ENCODE measurements at places on chromosomes 13 and 19.

DNA sequence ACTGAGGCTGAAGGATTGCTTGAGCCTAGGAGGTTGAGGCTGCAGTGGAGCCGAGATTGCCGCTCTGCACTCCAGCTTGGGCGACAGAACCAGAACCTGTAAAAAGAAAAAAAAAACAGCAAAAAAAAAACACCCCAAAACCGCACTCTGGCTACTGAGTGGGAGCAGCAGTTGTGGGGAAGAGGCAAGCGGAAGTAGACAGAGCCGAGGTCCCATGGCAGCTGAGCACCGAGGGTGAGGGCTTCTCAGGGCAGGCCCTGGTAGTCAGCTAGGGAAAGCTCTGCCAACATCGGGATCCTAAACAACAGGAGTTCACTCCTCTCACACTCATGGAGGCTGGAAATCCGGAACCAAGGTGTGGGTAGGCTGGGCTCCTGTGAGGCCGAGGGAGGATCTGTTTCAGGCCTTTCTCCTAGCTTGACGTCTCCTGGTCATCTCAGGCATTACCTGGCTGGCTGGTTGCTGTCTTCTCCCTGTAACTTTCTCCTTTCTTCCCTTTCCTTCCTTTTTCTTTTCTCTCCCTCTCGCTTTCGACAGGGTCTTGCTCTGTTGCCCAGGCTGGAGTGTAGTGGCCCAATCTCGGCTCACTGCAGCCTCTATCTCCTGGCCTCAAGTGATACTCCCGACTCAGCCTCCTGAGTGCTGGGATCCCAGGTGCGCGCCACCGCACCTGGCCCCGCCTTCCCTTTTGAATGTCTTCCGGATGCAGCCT, 15.8 kb upstream of the LATS2 start:
- peaks cover 28% of the 10 kb centered on the region for H3K27me3 ChIP-seq
- no peak overlapping the region for H3K27ac ChIP-seq
- no peaks in the 10 kb centered on the region for H3K36me3 ChIP-seq
- peaks cover 14% of the 10 kb centered on the region for H3K4me1 ChIP-seq

DNA sequence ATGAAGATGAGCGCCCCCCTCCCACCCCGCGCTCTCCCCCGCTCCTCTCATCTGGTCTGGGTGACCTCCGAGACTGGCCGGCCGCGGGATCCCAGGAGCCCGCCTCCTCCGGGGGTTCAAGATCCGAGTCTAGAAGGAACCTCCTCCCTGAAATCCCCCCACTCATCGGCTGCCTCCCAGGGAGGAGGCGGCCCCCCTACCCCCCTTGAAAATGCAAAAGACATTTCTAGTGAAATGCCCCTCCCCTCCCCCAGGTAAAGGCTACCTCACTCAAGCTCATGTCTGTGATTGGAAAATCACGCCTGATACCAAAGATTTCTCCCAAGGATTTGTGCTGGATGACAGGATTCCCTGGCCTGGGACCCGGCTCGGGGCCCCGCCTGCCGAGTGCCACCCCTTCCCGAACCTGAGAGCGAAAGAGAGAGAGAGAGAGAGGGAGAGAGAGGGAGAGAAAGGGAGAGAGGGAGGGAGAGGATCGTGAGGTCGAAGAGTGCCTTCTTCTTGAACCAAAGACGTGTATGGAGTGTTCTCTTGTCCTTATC, 23.4 kb downstream of the ONECUT3 start:
- peak overlapping the region; percentile 1 for H3K27ac ChIP-seq
- H3K36me3 ChIP-seq = peaks cover 3% of the 10 kb centered on the region
- H3K4me1 ChIP-seq = no peaks in the 10 kb centered on the region

DNA sequence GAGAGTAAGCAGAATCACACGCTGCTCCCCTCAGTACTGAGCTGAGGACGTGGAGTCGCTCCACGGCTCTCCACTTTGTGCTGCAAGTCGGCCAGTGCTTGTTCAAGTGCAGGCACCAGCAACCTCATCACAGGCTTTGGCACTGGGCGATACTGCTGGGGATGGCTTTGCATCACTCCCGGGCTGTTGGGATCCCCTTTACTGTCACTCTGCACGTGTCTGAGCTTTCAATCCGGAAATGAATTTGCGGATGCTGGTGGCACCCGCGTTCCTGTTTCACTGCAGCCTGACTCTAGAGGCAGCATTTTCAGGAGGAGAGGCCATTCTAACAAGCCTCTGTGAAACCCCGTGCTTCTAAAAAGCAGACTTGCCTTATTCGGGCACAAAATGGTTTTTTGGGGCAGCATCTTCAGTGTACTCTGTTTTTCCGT, 19.1 kb downstream of the SMARCA4 start:
- H3K27ac ChIP-seq = no peak overlapping the region
- no peak for DNase-seq
- no peak overlapping the region for H3K4me3 ChIP-seq
- peaks cover 3% of the 10 kb centered on the region for H3K36me3 ChIP-seq
- peaks cover 13% of the 10 kb centered on the region for H3K4me1 ChIP-seq
- H3K27me3 ChIP-seq = no peaks in the 10 kb centered on the region

DNA sequence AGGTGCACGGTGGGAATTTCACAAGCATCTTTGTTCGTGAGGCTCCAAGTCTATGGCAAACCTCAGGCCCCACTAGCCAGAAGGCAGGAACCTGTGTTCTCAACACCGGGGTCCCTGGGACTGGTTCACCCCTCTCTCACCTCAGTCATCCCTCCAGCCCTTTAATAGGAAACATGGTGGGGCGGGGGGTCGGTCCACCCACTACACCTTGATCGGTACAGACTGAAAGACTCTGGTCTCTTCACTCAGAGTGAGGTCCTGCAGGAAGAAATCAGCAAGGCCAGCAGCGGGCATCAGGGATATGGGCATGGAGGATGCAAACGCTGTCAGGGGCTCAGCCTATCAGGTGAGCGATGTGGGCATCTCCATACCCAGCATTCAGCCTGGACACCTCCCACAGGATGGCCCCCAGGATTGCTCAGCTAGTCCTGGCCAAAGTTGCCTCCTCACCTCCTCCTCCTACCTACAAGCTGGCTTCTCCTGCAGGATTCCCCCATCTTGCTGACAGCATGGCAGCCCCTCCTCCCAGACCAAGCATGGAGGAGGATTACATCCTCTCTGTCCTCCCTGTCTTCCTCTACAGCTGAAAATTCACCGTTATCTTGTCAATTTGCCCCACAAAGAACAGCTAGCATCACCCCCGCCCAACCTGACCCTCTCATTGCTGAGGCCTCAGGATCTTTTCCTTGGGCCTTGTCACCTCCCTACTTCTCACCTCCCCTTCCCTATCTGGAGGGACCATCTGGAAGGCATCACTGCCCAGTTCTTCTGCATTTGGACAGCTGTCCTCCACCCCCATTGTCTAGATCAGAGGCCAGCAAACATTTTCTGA, 37.3 kb upstream of the CD33 start:
- peaks cover 11% of the 10 kb centered on the region for H3K27me3 ChIP-seq
- no peak overlapping the region for H3K27ac ChIP-seq
- DNase-seq = no peak
- H3K4me3 ChIP-seq = no peak overlapping the region

DNA sequence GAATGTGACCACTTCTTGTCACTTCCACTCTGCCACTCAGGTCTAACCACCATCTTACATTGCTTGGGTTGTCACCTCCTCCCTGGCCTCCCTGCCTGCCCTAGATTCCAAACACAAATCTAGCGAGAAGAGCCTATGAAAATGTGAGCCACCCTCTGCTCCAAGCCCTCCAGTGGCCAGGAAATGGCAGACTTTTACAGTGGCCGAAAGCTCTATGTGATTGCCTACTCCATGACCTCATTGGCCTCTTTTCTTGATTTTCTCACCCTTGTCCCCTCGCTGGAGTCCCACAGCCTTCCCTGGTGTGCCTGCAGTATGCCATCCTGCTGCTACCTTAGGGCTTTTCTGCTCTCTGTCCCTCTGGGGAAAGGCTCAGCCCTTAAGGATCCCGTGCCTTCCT, 84.2 kb downstream of the LRCH1 start:
- H3K27ac ChIP-seq = no peak overlapping the region
- no peak overlapping the region for H3K4me3 ChIP-seq
- H3K36me3 ChIP-seq = peaks cover 2% of the 10 kb centered on the region
- H3K27me3 ChIP-seq = no peaks in the 10 kb centered on the region
- peaks cover 16% of the 10 kb centered on the region for H3K4me1 ChIP-seq

- H3K4me1 ChIP-seq = peaks cover 8% of the 10 kb centered on the region
- H3K36me3 ChIP-seq = peaks cover 20% of the 10 kb centered on the region
- no peak overlapping the region for H3K4me3 ChIP-seq
- no peak overlapping the region for H3K27ac ChIP-seq
- no peaks in the 10 kb centered on the region for H3K27me3 ChIP-seq
Observed at GRCh38 chr13:27160657-27161295, 10.8 kb downstream of the USP12 start.

GRCh38 chr19:49615861-49616260, 24.1 kb downstream of the RRAS start:
- peaks cover 3% of the 10 kb centered on the region for H3K4me1 ChIP-seq
- no peak overlapping the region for H3K27ac ChIP-seq
- peaks cover 50% of the 10 kb centered on the region for H3K36me3 ChIP-seq
- H3K27me3 ChIP-seq = no peaks in the 10 kb centered on the region
- H3K4me3 ChIP-seq = no peak overlapping the region

DNA sequence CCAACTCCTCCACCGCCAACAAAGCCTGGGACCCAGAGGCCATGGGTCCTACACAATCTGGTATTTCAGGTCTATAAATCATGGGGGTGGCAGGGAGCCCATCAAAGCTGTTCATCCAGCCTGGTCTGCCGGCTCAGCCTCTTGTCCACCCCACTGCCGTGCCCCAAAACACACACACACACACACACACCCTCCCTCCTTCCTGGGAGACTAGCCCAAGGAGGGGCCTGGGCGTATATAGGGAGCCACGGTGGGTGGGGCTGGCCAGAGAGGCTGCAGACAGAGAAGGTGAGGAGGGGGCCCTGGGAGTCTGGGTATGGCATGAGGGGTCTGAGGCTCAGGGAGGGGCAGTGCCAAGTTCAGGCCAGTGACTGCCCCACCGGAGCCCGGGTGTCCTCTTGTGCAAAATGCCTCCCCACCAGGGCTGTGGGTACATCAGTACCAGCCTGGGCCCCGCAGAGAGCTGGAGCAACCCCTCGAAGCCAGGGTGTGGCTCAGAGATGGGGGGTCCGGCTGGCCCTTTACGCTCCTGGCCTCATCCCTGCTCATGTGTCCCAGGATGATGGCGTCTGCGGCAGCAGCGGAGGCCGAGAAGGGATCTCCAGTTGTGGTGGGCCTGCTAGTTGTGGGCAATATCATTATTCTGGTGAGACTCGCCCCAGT, at the start of gene UPK1A:
TSS of gene UPK1A (plus strand) at position 267 of the 663 bp plus-strand sequence. CDS start at position 563, 296 bp downstream.
- no peak within 1 kb of the TSS for H3K4me3 ChIP-seq
- H3K36me3 ChIP-seq = no peaks in the 10 kb centered on the region
- no peak within 1 kb of the TSS for H3K27ac ChIP-seq
- no peak for DNase-seq

DNA sequence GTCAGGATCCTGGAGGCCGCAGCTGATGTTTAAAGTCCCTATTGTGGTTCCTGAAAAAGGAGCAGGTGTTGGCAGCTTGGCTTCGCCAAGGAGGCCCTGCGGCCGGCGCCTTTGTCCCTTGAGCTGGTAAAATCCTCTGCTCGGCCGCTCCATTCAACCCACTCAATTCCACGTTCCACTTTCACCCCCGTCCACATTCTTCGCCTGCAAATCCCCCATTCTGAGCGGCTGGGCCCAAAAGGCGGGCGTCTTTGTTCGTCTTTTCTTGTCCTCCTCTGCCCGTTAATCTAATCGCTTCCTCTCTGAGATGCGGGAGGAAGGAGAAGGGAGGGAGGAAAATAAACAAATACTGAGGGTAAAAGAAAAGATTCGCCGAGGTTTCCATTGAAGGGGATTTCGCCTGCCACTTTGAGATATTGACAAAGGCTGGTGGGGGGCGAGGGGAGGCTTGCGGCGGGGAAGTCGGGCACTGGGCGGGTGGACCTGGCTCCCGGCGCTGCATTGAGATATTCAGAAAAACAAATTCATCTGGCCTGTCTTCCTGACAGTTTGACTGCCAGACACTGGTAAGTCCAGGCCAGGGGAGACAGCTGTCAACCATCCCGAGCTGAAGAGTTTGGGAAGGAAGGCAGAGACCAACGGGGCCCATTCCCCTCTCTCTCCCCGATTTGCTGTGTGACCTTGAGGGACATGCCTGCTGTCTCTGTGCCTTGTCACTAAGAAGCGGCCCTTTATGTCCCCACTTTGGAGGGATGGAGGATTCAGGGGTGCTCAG, 37.6 kb downstream of the ZNRF4 start:
- H3K4me3 ChIP-seq = no peak overlapping the region
- H3K4me1 ChIP-seq = no peaks in the 10 kb centered on the region
- H3K36me3 ChIP-seq = no peaks in the 10 kb centered on the region
- H3K27me3 ChIP-seq = peaks cover 11% of the 10 kb centered on the region

- H3K4me3 ChIP-seq = peak within 1 kb of the TSS; percentile 94
- H3K27ac ChIP-seq = peak within 1 kb of the TSS; percentile 89
- H3K27me3 ChIP-seq = no peaks in the 10 kb centered on the region
- peak; percentile 82 for DNase-seq
Observed at GRCh38 chr19:23758187-23759074, at the start of gene ZNF681. ZNF681 (minus strand) TSS chr19:23758891; CDS start chr19:23758749, 142 bp downstream.

- H3K27ac ChIP-seq = no peak overlapping the region
- no peak overlapping the region for H3K4me3 ChIP-seq
- H3K36me3 ChIP-seq = no peaks in the 10 kb centered on the region
- H3K27me3 ChIP-seq = no peaks in the 10 kb centered on the region
Observed at GRCh38 chr13:113552079-113552478, 32.5 kb upstream of the TFDP1 start.

DNA sequence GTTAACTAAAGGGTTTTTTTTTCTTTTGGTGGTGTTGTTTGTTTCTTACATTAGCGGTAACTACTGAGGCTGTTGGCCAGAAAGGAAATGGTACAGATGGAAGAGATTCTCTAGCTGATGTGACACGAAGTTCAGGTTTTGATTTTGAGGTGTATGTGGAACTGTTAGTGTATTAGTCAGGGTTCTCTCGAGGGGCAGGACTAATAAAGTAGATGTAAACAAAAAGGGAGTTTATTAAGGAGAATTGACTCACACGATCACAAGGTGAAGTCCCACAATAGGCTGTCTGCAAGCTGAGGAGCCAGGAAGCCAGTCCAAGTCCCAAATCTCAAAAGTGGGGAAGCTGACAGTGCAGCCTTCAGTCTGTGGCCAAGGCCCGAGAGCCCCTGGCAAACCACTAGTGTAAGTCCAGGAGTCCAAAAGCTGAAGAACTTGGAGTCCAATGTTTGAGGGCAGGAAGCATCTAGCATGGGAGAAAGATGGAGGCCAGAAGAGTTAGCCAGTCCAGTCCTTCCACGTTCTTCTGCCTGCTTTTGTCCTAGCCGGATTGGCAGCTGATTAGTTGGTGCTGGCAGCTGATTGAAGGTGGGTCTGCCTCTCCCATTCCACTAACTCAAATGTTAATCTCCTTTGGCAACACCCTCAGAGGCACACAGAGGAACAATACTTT, 577.6 kb downstream of the EFNB2 start:
- H3K4me1 ChIP-seq = no peaks in the 10 kb centered on the region
- H3K4me3 ChIP-seq = no peak overlapping the region
- no peaks in the 10 kb centered on the region for H3K27me3 ChIP-seq
- no peak overlapping the region for H3K27ac ChIP-seq
- H3K36me3 ChIP-seq = no peaks in the 10 kb centered on the region

DNA sequence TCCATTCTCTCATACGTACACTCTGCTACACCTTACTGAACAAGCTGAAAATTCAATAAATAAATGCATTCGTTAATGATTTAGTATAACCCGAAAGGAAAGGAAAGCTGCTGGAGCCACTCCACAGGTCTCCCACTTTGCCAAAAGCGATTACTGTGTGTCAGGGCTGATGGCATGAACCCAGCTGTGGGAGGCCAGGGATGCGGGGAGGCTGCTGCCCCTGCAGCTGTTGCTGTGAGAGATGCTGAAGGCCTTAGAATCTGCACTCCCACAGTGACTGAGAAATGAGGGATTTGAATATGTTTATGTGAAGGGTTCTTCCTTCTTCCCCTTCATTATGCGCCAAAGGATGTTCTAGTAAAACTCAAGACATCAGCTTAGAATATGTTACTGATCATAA, 58.7 kb upstream of the NBEA start:
- H3K27me3 ChIP-seq = no peaks in the 10 kb centered on the region
- no peak overlapping the region for H3K27ac ChIP-seq
- DNase-seq = no peak
- H3K4me1 ChIP-seq = no peaks in the 10 kb centered on the region
